ENCODE measurements at places on chromosomes 7 and 10.
A peak's percentile ranks its signal among the peaks of the same experiment; 100 is the strongest.

GRCh38 chr10:60893231-60893630 is 50.8 kb downstream of the RHOBTB1 start:
- no peak for DNase-seq

DNA sequence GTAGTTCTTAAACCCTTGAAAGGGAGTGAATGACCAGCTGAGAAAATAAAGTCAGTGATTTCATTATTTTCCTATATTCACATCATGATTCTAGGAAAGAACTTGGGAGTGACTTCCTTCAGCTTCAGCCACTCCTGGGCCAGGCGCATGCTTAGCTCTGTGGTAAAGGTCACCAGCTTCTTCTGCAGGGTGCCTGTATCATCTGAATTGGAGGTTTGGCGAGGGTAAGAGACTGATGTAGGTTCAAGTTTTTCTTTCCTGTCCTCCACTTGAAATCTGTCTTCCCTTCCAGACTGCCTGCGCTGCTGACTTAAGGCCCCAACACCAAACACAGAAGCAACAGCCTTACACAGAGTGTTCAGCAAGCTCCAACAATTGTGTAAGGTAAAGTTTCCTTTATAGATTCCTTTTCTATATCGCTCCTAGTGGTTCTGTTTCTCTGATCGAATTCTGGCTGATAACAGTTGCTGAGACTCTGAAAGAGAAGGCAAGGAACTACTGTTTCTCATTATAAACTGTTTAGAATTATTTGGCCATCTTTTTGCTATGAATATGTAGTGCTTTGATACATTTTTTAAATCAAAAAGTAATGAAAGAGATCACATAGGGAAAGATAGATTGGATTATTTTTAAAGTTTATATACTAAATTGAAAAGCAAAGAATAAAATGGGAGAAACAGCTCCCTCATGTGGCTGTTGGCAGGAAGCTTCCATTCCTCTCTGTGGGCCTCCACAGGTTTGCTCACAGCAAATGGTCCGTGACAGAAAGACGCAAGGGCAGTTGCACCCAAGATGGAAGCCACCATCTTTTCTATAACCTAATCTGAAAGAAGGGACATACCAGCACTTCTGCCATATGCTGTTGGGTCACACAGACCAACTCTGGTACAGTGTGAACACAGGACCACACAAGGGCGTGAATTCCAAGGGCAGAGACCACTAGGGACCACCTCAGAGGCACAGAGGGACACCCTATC is 14.0 kb downstream of the GATAD1 start:
- peak; percentile 9 for DNase-seq

DNA sequence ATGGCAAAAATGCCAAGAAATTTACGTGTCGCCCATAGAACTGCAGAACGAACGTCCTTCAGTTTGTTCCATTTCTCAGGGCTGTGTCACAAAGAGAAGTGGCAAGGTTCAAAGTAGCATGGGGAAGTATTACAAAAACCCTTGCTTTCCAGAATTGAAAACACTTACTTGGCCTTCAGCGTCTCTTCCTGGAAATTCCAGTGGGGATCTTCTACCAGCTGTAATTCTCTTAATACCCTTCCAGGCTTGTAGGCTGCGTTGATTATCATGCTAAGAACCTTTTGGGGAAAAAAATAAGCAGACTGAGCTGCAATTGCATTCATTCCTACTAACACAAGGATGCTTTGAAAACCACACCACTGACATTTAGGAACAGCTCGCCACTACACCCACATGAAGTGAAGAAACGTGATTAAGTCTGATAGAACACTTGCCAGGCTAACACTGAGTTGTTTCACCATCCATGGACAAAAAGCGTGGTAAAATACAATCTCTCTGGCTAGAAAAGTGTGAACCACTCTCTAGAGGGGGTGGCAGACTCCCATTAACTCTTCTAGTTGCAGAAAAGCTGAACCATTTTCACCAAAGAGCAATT is 222.3 kb downstream of the SFMBT2 start:
- DNase-seq = no peak

DNA sequence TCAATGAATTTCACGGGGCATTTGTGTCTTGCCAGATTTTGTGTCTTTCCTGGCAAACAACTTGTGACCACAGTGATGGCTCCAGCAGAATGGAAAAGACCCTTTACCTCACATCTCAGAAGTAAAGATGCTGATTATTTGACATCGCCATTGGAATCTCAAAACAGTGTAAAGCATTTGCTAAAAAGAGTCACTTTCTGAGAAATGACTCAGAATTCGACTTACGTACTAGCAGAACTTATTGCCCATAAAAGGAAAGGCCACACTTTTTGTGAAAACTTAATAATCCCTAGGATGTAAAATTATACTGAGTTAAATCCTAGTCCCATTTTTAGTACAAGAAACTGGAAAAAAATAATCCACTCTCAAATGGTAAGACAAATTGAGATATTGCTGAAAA is 35.9 kb upstream of the PRKCQ start:
- no peak for DNase-seq

- DNase-seq = no peak
Measured at GRCh38 chr7:70338015-70338414, 739.7 kb downstream of the AUTS2 start.

DNA sequence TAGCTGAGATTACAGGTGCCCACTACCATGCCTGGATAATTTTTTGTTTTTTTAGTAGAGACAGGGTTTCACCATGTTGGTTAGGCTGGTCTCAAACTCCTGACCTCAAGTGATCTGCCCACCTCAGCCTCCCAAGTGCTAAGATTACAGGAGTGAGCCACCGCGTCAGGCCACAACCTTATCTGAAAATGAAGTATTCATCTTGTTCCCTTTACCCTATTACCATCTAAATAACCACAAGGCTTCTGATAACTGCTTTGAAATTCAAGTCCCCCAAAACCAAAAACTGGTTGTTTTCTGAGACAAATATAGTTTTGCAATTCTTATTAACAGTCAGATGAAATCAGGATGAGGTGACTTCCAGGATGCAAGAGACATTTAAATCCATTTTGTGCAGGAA is 2.4 kb downstream of the TCTN3 start:
- no peak for DNase-seq

- no peak for DNase-seq
Measured at GRCh38 chr7:138738114-138738513, 37.0 kb upstream of the SVOPL start.

DNA sequence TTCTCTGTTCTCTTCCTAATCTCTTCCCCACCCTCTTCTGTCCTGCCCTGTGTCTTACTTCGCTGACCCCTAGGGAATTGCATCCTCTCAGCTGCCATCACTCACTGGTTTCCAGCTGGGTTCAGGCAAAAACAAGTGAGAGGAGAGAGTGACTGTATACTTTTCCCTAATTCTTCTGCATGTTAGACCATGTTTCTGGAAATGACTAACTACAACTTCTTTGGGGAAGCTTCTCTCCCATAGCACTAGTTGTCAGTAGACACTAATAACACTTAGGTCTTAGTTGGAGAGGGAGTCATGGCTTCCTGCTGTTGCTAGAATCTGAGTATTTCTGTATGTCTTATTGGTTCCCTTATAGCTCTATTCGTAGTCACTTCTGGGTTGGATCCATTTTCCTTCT is 299.0 kb upstream of the FZD1 start:
- no peak for DNase-seq

Measured in stimulated activated naive CD8-positive, alpha-beta T cell treated with anti-CD3 and anti-CD28 coated beads, Interleukin-15, amount 100 ng/mL, for 72 hours (primary cell).